Stimulated activated CD4-positive, alpha-beta T cell treated with anti-CD3 and anti-CD28 coated beads, Interleukin-4, amount 100 ng/mL, for 4 hours (primary cell): ENCODE measurements at places on chromosomes 7 and 10.

GRCh38 chr7:18755793-18756192 lies 260.2 kb downstream of the HDAC9 start:
- no peak for DNase-seq

DNA sequence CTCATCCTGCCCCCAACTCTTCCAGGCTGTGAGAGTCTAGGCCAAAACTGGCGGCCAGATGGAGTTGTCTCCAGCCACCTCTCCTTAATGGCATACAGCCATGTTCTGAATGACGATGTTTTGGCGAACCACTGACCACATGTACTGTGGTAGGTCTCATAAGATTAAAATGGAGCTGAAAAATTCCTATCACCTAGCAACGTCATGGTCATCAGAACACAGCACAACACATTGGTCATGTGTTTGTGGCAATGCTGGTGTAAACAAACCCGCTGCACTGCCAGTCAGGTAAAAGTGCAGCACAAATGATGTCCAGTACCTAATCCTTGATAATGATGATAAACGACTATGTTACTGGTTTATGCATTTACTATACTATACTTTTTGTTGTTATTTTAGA lies 290.0 kb upstream of the MKI67 start:
- DNase-seq, result no peak

- no peak for DNase-seq
Measured at GRCh38 chr10:96507044-96507443, 6.7 kb downstream of the TLL2 start.

GRCh38 chr7:108232076-108232475 lies 101.9 kb upstream of the LAMB4 start:
- DNase-seq, result no peak

- no peak for DNase-seq
Measured at GRCh38 chr7:100348805-100349204, 9.1 kb upstream of the PILRB start.

GRCh38 chr10:10332786-10333185 lies 684.9 kb upstream of the CELF2 start:
- DNase-seq, result no peak

- no peak for DNase-seq
Measured at GRCh38 chr10:9719246-9719645, 1298.4 kb upstream of the CELF2 start.

DNA sequence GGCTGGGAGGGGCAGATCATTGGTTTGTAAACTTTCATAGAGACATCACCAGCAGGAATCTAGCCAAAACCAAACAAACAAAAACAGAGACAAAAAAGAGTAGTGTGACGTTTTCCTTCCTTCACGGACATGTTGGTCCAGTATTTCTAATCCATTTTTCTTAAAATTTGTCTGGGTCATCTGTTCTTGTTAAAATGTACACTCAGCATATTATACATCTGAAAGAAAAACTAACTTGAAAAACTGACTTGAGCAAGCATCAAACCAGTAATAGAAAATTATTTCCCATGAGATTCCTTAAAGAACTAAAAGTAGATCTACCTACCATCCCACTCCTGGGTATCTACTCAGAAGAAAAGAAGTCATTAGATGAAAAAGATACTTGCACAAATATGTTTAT lies 164.2 kb downstream of the KLF6 start:
- DNase-seq, result no peak

- DNase-seq, result no peak
Measured at GRCh38 chr7:50400114-50400513, 50.0 kb downstream of the FIGNL1 start.

DNA sequence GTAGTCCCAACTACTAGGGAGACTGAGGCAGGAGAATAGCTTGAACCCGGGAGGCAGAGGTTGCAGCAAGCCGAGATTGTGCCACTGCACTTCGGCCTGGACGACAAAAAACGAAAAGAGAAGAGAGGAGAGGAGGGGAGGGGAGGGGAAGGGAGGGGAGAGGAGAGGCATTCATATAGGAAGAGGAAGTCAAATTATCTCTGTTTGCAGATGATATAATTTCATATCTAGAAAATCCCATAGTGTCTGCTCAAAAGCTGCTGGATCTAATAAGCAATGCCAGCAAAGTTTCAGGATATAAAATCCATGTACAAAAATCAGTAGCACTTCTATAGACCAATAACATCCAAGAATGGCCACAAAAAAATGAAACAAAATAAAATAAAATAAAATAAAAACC lies 120.3 kb downstream of the LMBR1 start:
- DNase-seq, result no peak

DNA sequence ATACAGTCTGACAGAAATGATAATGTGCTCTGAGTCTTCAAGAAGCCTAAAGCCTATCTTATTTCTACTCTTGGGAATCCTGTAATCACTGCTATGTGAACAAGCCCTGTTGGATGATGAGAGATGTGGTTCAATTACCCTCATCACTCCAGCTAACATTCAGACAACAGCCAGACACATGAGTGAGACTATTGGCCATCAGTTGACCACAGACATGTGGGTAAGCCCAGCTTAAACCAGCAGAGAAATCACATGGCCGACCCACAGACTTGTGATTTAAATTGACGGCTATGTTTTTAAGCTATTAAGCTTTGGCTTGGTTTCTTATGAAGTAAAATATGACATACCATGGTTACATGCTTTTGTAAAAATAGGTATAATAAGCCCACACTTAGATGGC lies 2.6 kb downstream of the MBL2 start:
- DNase-seq, result no peak

DNA sequence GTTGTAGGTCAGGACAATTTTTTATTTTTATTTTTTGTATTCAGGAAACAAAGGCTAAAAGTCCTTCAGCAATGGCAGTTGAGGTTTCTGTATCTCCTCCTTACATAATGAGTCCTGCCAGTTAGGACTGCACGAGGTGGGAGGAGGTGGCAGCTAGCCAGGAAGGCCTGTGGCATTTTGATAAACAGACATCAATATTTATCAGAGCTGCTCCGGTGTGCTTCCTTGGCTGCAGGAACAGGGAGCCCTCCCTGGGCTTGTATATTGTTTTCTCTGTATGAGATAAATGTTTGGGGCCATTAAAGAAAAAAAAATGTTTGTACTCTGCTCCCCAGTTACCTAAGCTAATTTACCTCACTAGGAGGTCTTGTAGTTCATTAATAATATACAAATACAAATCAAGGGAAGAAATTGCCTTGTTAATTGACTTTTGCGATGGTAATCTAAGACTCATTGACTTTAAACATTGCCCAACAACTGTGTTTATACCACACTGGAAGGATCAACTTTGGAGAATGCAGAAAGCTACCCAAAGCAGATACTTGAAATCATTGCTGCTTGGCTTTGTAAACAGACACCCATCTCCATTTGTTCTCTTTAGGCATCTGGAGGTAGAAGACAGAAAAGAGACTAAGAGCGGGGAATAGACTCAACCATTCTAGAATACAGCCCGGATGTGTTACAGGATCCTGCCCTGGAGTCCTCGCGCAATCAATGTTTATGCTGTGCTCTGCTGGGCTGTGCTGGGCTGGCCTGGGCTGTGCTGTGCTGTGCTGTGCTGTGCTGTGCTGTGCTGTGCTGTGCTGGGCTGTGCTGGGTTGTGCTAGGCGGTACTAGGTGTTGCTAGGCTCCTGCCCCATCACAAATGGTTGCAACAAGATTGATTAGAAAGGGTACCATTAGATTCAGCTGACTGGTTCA lies 36.5 kb upstream of the PDZD8 start:
- DNase-seq, result no peak

GRCh38 chr10:10878963-10879362 lies 138.7 kb upstream of the CELF2 start:
- no peak for DNase-seq

- no peak for DNase-seq
Measured at GRCh38 chr10:92790440-92790839, 57.9 kb upstream of the EXOC6 start.

DNA sequence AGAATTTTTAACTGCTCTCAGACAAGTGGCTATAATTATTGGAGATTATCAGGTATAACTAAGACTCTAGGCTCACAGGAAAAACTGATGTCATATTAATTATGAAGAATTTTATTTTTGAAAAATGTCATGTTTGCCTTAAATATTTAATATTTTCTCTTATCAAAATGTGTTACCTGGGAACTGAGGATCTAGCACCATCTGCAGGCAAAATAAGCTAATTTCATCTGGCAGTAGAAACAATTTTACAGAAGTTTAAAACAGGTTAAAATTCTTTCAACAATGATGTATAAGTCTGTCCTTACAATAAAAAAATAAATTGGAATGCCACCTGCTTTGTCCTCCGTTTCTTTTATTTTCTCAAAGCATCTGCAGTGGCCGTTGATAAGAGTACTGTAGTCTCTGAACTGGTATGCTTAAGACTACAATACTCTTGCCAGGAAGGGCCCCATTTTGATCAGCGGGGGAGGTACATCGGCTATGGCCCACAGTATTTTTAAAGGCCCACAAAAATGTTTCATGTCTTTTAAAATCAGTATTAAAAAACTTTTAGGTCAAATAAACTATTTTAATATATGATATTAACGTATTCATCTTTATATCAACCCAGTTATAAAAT lies 81.3 kb downstream of the VWDE start:
- no peak for DNase-seq
